ENCODE measurements at places on chromosomes 12 and 14.

DNA sequence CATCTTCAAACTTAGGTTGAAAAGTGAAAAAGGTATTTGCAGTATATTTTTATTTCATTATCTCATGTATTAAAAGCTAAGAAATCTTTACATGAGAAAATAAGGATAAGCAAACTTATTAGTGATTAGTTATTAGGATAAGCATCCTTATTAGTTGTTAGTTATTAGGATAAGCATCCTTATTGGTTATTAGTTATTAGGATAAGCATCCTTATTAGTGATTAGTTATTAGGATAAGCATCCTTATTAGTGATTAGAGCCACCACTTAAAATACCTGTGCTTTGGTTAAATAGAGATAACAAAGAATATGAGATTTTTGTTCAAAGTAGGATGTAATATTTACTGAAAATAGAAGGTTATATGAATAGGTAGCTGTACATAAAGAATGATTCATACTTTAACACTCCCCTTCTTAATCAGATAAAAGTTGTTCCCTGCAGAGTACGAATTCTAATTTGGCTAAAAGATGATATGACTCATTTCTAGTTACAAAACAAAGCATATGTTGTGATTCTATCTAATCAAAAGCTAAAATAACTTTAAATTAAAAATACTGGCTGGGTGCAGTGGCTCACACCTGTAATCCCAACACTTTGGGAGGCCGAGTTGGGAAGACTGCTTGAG, 56.4 kb downstream of the KDM5A start:
- DNase-seq, result no peak

DNA sequence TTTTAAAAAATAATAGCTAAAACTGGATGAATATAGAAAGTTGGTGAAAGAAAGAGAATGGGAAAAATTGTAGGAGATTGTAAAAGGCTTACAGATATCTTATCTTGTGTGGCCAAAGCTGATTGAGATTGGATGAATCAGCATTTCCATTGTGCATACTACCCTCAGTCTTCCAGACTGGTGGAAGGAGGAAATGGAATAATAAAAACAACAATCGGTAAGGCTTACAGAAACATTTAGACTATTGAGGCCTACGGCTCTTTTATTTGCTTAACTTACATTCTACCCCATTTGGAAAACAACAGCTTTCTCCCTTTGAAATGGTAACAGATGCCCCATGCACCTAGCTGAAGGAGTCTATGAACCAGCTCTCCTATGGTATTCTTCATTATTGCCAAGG, 129.8 kb downstream of the PTPRB start:
- DNase-seq, result no peak

DNA sequence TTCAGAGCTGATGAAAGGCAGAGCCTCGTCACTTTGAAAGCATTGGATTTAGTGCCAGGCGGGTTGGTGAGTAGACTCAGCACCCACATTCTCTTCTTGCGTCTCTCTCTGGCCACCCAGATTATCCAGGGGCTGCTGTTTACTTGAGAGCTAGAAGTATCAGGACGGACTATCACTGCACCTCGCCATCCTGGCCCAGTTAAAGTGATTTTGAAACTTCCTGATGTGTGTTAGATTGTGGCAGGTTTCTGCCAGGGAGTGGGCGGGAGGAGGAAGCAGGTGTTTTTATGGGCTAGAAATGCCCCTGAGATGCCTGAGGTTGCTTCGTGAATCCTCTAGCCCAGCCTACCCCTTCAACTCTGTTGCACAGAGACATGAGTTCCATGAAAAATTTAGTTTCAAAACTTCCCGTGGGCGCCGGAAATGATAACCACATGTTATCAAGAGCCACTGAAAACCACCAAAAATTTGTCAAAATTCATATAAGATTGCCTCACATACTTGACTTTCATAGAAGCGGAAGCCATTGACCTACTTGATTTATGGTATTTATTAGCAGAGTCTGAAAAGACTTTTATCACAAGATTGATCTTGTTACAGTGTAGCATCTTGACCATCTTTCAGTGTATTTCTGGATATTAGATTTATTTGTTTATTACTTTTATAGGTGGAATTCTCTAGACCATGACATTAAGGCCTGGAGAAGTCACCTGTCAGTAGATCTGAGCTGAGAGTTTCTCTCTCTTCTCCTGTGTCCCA, 466.0 kb downstream of the RAD51B start:
- no peak for DNase-seq

DNA sequence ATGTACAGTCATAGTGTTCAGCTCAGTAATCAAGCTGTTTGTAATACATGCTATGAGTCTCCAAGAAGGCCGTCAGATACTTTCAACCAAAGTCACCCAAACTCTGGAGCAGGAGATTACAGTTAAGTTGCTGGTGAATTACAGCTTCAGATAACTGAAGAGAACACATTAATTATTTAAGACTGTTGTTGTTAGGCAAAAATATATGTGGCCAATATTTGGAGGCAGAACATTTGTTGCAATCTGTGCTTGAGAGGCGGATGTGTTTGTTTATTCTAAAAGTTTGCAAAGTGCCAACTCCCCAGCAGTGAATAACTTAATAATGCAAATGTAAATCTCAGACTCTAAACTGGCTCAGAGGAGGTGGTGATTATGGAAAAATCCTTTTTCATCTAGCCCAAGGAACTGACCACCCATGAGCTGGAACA, 300.7 kb upstream of the TBX3 start:
- no peak for DNase-seq

GRCh38 chr12:93684716-93685115, 7.5 kb downstream of the CRADD start:
- DNase-seq, result no peak

- DNase-seq, result no peak
Observed at GRCh38 chr12:46983393-46983793, 96.0 kb upstream of the PCED1B start.

DNA sequence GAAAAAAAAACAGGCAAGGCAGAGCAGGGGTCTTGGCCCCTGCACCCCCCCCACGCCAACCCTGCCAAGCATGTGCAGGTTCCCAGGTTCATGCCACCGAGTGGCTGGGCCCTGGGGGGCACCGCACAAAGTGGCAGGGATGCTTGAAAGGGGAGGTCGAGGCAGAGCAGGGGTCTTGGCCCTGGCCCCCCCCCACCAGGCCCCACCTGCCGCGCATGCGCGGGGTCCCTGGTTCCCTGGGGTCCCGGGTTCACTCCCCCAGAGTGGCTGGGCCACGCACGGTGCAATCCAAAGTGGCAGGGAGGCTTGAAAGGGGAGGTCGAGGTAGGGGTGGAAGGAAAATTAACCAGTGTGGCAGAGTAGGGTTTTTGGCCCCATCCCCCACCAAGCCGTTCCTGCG, 312.2 kb downstream of the ALG10 start:
- no peak for DNase-seq

GRCh38 chr14:20343862-20344220, 406 bp downstream of the PARP2 start:
- DNase-seq, result peak; percentile 18

- DNase-seq, result no peak
Observed at GRCh38 chr12:63816031-63816430, 28.5 kb upstream of the SRGAP1 start.

- DNase-seq, result no peak
Observed at GRCh38 chr14:25086081-25086480, 36.1 kb upstream of the STXBP6 start.

GRCh38 chr12:25716842-25717241, 163.8 kb upstream of the LMNTD1 start:
- DNase-seq, result no peak

Data from ACHN (cell line).